GM19239 (cell line): ENCODE measurements at places on chromosomes 7 and 10.

DNA sequence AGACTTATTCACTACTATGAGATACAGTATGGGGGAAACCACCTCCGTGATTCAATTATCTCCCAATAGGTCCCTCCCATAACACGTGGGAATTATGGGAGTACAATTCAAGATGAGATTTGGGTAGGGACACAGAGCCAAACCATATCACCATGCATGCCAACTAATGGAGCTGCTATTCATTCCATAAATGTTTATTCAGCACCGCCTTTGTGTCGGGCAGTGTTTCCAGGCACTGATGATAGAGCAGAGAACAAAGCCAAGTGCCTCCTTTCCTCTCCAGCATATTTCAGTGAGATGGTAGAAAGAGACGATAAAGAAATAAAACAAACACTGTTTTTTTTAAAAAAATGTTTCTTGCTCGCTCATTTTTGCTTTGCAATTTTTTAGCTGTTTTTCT lies 295.9 kb upstream of the FOXK1 start:
- DNase-seq, result no peak

DNA sequence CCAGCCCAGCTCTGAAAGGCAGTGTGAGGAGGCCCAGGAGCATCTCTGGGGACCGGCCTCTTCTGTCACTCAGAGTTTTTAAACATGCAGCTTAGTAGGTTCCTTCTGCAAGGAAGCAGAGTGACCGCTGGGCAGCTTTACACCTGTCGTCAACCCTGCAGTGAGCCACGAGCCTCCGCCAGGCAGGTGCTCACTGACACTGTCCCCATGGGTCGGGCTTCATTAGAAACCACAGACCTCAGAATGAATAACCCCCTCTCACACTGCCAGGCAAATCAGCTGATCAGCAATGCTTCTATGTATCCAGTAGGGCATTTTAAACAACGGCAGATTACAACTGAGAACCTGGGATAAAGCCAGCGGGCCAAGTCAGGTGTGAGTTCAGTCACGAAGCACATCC lies 106.1 kb downstream of the MAD1L1 start:
- no peak for DNase-seq

GRCh38 chr7:151642746-151643145 lies 123.1 kb upstream of the RHEB start:
- DNase-seq, result no peak

- no peak for DNase-seq
These were observed 13.9 kb downstream of the PAX2 start for GRCh38 chr10:100759331-100759730.

DNA sequence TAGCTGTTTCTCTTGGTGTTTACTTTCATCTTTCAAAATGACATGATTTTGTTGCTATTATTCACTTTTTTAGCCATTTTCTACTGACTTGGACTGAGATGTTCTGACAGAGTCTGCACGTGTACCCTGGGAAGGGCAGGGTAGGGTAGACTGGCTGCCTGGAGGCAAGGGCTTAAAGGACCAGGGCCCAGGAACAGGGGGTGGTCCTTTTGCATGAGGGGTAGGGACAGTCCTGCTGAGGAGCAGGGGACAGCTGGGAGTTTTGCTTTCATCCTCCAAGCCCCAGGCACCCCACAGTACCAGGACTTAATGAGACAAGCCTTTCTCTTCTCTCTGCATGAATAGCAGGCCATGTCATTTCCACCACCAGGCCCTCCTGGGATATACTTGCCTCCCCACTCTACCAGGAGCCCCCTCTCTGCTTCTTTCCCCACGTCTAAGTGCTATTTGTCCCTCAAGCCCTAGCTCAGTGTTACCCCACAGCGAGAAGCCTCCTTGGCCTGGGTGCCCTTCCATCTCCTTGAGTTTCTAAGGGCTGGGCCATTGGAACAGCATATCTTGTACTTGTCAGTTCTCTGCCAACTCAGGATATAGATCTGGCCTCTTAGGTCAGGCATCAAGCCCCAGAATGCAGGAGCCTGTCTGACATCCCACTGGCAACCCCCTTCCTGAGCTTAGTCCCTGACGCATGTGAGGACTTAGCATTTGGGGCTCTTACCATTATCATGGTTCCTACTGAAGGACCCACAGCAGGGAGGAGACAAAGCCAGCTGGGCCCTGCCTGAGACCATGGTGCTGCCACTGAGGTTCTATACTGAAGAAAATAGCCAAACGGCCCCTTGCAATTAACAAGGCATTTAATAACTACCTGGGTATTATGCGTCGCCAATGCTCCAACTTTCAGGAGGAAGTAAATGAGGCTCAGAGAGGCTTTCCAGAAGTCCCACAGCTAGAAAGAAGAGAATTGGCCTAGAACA lies 78.4 kb upstream of the UNC5B start:
- DNase-seq, result no peak
